ENCODE measurements at places on chromosomes 1 and 21.

GRCh38 chr1:27779122-27779521 lies 6.1 kb downstream of the STX12 start:
- no peak for DNase-seq

- no peak for DNase-seq
Observed at GRCh38 chr21:30216041-30216723, at the start of gene CLDN8. TSS of gene CLDN8 (minus strand) at chr21:30216097. CDS start at chr21:30215925, 172 bp downstream.

GRCh38 chr1:221462345-221462744 lies 279.5 kb downstream of the DUSP10 start:
- no peak for DNase-seq

DNA sequence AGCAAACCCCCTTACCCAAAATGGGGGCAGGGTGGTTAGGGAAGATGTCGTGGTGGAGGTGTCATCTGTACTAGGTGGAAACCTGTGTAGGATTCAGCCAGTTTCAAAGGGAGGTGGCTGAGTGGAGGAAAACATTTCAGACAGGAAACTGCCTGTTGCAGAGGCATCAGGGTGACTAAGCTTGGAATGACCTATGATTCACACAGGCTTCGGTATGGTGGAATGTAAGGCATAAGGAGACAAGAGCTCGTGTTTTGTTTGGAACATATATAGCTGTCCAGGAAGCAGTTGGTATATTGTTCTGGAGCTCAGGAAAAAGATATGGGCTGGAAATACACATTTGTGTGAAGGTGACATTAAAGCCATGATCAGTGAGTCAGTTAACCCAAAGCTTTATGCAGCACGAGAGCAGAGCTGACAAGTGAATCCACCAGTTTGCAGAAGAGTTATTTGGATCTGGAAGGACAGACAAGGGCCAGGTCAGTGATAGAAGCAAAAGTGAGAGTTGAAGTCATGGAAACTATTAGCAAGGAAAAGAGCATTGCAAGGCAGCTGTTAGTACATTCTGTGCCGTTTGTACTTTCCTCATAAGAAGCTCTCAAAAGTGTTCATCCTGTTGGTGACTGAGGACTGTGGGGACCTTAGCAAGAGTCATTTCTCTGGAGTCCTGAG lies 12.2 kb downstream of the UTP25 start:
- no peak for DNase-seq

DNA sequence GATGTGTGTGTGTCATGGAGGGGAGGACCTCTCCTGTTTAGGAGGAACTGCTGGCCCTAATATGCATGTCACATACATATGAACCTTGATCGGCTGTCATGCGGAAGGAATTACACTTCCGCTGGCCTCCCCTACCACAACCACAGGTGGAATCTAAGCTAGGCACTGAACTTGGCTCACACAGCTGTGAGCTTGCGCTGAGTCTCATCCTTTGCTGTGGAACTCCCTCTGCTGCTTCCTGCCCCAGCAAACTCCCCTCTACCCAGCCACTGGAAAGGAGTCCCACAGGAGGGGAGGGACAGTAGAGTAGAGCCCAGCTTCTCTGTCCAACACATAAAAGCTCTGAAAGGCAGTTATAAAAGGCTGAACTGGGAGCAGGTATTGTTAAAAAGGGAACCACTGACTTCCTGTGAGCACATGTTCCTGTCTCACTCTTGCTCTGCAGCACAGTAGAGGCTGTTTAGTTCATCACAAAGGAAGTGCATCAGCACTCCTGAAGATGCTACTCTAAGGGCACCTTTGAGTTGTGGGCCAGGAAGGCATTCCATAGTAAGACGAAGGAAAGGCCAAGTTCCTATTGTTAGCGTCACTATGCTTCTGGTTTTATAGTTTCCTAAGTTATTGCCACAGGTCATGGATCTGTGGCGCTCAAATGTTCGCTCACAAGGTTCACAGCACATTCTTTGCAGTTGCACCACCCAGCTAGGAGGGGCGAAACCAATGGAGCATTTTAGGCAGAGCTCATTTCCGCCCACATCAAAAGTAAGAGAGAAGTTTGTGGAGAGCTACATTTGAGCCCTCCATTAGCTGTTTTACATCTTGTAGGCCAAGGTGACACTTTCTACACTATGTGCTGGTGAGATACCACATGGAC lies 17.7 kb upstream of the PTPRC start:
- DNase-seq, result no peak

DNA sequence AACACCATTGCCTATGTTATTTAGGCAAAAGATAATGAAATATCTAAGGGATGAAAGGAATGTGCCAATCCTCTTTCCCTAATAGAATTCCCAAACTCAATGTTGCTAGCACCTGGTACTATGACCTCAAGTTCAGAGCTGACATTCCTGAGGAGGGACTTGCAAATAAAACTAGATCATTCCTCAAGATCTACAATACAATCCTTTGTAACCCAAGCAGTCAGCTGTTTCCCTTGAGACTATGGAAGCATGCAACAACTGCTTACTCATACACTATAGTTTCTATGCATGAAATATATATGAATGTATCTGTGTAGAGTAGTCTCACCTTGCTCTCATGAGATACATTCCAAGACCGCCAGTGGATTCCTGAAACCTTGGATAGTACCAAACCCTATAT lies 65.0 kb downstream of the ABL2 start:
- DNase-seq, result no peak

DNA sequence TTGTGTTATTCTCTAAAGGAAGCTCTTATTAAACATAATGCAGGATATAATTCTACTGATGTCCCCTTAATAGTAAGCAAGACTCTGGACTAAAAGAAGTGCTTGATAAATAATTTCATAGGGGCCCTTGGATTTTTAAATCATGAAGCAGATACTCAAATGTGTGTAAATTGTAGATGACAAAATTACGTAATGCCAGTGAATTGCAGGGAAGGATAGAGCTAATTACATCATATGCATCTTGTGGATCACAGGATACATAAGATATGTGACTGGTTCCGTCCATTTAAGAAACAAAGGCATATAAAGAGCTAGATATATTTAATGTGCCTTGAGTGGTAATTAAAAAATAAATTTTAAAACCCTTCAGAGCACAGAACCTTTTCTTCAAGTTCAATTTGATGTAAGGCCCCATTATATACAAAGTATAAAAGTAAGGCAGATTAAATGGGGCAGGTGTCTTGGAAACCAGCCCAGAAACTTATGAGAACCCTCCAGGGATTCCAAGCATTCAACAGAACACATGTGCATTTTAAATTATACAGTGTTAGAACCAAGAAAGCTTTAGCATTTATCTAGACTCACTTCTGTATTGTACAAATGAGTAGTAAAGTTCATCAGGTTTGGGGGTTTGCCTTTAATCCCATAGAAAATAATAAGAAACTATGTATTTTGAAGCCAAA lies 190.4 kb downstream of the NCAM2 start:
- DNase-seq, result no peak

- DNase-seq, result no peak
Observed at GRCh38 chr1:180695282-180695681, 63.5 kb downstream of the XPR1 start.

GRCh38 chr21:38254970-38255369 lies 1.8 kb upstream of the KCNJ15 start:
- no peak for DNase-seq

DNA sequence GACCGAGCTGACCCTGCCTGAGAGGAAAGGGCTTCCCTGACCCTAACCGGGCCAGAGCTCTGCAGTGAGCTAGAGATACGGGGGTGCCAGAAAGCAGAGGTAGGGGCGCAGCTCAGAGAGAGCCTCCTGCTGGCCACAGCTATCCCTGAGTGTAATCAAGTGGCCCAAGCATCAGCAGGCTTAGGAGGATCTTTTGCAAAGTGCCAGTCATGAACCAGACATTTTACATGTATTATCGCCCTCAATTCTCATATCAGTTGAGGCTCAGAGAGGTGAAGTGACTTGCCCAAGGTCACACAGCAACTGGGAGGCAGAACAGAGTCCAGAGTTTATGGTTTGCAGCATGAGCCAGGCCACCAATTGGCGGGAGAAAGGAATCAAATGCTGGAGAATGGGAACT lies 7.0 kb upstream of the ID3 start:
- DNase-seq, result no peak

DNA sequence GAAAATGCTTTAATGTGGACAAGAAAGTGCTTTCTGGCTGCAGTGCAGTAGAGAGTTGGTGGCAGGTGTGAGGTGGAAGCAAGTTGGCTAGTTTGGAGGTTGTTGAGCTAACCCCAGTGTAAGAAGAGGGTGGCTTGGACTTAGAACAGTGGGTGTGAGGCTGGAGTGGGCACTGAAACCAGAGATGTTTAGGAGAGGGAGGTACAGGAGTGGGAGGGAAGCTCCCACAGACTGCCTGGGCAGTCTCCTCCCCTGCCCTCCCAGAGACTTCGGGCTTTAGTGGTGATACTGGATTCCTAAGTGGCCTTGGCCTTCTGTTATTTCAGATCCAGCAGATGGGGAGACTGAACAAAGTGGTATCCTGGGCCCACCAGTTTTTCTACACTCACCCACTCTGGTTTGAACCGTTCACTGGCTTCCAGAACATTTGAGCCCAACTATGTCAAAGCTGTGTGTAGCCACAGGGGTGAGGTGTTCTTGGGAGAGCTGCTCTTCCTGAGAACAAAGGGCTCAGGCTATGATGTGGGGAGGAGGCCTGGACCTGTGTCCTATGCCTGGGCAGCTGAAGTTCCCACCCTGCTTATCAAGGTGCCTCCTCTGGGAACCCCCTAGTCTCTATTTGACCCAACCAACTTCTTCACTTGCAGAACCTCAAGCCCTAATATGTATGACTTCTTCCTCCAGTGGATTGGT lies 19.9 kb upstream of the CYP4A11 start:
- DNase-seq, result no peak

DNA sequence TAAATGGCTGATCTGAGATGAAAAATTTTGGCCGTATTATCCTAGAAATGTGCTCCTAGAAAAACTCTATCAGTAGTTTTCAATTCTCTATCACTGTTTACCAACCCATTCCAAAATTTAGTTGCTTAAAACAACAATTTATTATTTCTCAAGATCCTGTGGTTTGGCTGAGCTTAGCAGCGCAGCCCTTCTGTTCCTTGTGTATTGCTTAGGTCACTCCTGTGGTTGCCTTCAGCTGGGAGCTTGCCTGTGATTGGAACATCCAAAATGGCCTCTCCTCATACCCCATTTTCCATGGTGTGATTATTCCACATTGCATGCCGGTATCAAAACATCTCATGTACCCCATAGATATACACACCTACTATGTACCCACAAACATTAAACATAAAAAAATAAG lies 22.8 kb upstream of the STUM start:
- DNase-seq, result no peak

DNA sequence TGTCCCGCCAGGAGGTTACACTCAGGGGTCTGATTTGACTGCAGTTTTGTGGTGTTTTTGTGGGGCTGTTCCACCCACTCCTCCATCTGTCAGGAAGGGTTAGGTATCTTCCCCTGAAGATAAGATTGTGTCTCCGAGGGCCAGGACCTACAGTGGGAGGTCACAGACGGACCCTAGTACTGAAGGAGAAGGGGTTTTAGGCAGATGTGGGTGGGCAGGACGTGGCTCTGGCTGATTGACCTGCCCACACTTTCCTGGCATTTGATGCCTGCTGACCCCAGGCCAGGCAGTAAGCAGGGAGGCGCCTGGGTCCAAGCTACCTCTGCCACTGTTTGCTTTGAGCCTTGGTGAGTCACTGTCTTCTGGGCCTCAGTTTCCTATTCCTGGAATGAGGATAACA lies 13.9 kb downstream of the RPS6KA1 start:
- no peak for DNase-seq

- DNase-seq, result no peak
Observed at GRCh38 chr1:200977071-200977754, 46.3 kb downstream of the KIF21B start.

DNA sequence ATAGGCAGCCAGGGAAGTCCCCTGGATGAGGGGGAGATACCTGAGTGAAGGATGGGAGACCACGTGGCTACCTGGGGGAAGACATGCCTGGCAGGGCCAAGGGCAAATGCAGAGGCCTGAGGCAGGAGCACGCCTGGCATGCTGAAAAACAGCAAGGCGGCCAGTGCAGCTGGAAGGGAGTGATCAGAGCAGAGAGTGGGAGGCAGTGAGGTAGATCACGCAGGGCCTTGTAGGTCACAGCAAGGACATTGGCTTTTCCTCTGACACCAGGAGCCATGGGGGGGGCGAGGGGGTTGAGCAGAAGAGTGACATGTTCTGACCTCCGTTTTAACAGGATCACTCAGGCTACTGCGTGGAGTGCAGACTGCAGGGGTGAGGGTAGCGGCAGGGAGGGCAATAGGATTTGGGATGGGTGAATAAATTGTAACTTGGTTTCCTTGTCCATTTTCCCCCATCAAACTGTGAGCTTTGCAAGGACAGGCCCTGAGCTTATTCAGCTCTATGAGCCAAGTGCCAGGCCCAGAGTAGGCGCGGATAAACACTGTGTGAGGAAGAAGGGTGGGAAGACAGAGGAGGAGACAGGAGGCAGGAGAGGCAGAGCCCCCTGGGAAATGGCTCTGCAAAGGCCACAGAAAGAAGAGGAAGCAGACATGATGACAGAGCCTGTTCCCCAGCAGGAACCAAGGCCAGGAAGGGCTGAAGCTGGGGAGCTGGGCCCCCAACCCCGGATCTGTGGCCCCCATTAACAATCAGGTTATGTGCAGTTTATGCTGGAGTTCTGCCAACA lies 16.6 kb downstream of the IFI6 start:
- no peak for DNase-seq

DNA sequence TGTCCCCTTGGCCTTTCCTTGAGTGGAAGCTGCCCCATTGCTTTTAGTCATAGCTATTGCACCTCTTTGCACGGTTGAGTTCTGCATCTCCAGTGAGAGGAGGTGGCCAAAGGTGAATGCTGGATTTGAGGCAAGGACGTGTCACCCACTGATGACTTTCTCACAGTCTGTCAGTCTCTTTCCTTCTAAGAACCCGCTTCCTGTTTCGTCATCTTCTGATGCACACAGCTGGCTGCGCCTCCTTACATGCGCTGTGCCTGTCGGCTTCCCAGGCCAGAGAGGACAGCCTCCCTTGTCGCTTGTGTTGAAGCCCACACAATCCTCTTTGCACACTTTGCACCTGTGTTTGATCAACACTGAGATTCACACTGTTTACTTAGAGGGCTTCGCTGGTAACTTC lies 41.8 kb upstream of the PWP2 start:
- DNase-seq, result no peak

GRCh38 chr1:6343506-6344405 lies 49.8 kb downstream of the ACOT7 start:
- peak; percentile 84 for DNase-seq

GRCh38 chr21:44938772-44939531 lies 877 bp upstream of the SLX9 start:
- DNase-seq, result no peak

- peak; percentile 90 for DNase-seq
Observed at GRCh38 chr1:244461245-244462071, at the start of gene CATSPERE. TSS of gene CATSPERE (plus strand) at chr1:244461273. CDS start at chr1:244461430, 157 bp downstream.

DNA sequence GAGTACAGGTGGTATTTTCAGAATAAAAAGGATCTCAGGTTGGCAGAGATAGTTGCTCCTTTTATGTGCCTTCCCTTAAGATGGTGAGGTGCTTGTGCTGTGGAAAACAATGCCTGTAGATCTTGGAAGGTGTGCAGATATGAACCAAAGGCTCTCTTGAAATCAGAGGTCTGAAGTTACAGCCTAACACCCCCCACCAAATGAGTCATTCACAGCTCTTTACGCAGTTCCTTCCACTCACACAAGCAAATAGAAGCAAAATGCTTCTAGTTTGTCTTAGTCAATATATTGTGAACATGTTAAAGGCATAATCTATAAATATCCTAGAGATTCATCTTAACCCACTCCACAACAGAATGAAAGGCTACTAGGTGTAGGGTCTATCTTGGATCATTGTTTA lies 128.9 kb upstream of the NR5A2 start:
- no peak for DNase-seq
